Suppressor macrophage treated with lipopolysaccharide for 1 hour (primary cell): ENCODE measurements at places on chromosomes 6 and 20.

- peak; percentile 57 for DNase-seq
Observed at GRCh38 chr6:89736893-89737292, 82.7 kb downstream of the MDN1 start.

- peak; percentile 44 for DNase-seq
Observed at GRCh38 chr6:117483645-117484016, 1.2 kb downstream of the DCBLD1 start.

GRCh38 chr6:35067234-35067633, 73.9 kb downstream of the TCP11 start:
- no peak for DNase-seq

GRCh38 chr20:62782893-62783278, 13.4 kb upstream of the MRGBP start:
- no peak for DNase-seq

DNA sequence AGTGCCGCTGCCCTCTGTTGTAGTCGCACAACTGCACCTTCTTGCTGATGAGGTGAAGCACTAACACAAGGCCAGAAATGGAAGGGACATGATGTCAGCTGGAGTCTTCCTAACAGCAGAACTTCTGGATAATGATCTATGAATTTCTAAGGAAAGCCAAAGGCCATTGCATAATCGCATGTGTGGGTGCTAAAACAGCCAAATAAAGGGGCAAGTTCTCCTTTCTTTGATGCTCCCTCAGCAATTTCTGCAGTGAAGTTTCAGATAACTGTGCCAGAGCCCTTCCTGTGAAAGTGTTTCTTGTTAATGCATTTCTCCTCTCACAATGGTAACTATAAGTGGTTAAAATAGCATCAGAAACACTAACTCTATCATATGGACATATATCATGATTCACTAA, 8.0 kb upstream of the F13A1 start:
- peak; percentile 82 for DNase-seq

GRCh38 chr6:40760887-40761286, 173.7 kb upstream of the LRFN2 start:
- DNase-seq: no peak

GRCh38 chr6:138054982-138055381, 52.2 kb downstream of the PERP start:
- no peak for DNase-seq

DNA sequence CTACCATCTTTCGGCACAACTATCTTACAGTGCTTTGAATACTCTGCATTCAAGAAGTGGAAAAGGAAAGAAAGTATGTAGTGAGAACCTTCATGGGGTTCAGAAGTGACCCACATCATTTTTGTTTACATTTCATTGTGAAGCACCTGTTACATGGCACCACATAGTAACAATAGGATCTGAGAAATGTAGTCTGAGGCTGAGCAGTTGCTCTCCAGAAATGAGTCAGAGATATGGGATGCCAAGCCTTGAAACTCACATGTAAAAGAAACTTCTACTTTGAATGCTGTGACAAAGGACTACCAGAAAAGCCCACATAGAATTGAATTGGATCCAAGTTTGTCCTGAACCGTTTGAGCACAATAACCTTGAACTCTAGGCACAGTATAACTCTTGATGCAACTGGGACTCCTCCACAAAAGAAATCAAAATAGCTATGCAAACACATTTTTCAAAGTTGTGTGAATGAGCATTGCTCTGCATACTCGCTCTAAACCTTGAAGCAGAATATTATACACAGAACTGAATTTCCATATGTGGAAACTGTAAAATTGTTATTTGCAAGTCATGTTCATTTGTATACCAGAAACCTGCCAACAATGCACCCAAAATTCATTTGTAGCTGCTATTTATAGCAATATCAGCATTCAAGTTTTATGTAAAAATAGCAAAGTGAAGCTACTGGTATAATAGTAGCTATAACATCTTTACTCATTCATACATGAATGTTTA, 400.9 kb upstream of the POU3F2 start:
- DNase-seq: no peak

DNA sequence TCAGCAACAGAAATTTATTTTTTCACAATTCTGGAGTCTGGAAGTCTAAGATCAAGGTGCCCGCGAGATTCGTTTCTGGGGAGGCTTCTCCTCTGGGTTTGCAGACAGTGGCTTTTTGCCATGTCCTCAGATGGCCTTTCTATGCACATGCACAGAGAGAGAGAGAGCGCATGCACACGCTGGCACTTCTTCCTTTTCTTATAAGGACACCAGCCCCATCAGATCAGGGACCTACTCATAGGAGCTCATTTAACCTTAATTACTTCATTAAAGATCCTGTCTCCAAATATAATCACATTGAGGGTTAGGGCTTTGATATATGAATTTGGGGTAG, 260.7 kb upstream of the PLCB4 start:
- DNase-seq: no peak

GRCh38 chr6:113526553-113526952, 330.6 kb upstream of the MARCKS start:
- DNase-seq: peak; percentile 40

DNA sequence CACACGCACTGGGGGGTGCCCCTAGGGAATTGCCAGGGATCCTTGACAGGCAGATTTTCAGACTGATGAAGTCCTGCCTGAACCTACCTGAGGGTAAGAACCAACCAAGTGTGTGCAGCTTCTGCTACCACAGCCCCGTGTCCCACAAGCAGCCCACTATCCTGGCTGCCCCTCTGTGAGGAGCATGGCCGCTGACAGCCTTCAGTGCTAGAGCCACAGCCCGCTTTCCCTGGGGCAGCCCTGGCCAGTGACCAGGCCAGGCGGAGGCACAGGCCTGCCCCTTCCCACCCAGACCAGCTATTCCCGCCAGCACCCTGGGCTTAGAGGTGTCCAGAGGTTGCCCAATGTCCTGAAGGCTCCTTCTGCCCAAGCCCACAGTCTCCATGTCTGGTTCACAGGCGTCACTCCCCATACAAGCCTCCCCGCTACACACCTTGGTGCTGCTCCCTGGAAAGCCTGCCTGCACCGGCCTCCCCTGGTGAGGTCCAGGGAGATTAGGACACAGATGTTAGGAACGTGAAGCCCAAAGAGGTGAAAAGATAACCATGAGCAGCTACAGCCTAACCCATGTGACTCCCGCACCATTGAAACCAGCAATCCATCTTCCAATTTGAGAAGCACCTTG, 207.0 kb downstream of the SYNDIG1 start:
- no peak for DNase-seq

DNA sequence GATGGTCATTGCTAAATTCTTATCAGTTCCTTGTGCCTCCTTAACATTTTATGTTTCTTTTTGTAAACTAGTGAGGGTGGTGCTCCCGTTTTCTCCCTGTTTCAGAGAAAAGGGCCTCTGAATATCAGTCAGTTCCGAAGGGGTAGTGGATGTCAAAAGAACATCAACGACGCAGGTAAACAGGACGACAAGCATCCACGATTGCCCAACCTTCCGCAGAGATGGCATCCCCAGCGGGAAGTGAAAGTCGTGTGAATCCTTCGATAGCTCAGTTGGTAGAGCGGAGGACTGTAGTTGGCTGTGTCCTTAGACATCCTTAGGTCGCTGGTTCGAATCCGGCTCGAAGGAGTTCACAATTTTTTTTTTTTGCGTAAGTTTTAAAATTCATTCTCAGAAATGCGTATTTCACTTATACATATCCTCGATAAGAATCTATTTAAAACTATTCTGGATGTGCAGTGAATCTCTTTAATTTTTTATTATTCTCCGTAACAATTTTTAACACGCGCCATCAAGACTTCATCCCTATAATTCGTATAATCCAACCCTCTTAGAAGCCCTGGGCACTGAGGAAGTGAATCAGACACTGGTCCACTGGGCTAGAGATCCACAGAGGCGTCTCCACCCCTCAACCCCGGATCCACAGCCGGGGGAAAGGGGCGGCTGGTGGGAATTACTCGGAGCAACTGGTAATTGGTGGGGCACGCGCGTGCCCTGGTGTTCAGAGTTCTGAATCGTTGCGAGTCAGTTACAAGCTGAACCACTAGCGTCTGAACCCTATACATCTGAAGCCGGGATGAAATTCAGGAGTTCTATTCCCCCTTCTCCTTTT, 27.9 kb upstream of the ABT1 start:
- peak; percentile 95 for DNase-seq

GRCh38 chr6:36873115-36873514, 1.5 kb downstream of the PPIL1 start:
- DNase-seq: no peak

DNA sequence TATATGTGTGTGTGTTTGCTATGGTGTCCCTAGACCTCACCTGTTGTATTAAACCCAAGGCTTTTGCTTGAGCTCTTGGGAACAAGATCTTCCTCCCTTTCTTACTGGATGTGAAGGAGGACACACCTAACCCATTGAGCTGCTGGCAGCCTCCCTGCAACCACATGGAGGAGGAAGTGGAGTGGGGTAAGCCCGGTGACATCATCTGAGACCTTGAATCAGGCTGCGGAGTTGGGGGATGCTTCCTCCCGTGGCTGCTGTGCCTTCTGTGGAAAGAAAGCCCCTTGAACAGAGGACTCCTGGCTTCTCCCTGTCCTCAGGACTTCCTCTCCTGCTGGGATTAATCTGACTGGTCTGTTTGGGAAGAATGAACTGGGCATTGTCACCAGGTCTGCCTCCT, 3.3 kb downstream of the CST11 start:
- DNase-seq: peak; percentile 82

DNA sequence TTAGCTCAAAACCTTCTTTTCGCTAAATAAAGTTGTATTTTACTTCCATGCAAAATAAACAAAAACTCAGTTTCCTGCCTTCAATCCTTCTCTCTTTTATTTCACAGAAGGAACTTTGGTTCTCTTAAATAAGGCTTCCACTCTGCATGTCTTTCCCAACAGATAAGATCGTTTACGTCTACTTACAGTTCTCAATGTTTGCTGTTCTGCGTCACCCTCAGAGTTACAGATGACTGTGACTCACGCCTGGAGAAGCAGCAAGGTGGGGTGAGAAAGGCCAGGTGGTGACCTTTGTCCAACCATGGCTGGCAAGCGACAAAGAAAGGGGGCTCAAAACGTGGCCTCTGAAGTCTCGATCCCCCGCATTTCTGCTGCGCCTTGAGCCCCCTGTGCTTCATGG, 51.4 kb upstream of the RPS6KA2 start:
- no peak for DNase-seq
